ENCODE measurements at places on chromosomes 7 and 10.

GRCh38 chr10:94101894-94102293 is 108.2 kb downstream of the PLCE1 start:
- no peak for DNase-seq

GRCh38 chr7:38396852-38397251 is 123.4 kb upstream of the TARP start:
- DNase-seq: no peak

- peak; percentile 9 for DNase-seq
Measured at GRCh38 chr7:5237286-5237685, 45.5 kb upstream of the SLC29A4 start.

- DNase-seq: no peak
Measured at GRCh38 chr7:74320645-74321221, 31.5 kb downstream of the CLIP2 start.

DNA sequence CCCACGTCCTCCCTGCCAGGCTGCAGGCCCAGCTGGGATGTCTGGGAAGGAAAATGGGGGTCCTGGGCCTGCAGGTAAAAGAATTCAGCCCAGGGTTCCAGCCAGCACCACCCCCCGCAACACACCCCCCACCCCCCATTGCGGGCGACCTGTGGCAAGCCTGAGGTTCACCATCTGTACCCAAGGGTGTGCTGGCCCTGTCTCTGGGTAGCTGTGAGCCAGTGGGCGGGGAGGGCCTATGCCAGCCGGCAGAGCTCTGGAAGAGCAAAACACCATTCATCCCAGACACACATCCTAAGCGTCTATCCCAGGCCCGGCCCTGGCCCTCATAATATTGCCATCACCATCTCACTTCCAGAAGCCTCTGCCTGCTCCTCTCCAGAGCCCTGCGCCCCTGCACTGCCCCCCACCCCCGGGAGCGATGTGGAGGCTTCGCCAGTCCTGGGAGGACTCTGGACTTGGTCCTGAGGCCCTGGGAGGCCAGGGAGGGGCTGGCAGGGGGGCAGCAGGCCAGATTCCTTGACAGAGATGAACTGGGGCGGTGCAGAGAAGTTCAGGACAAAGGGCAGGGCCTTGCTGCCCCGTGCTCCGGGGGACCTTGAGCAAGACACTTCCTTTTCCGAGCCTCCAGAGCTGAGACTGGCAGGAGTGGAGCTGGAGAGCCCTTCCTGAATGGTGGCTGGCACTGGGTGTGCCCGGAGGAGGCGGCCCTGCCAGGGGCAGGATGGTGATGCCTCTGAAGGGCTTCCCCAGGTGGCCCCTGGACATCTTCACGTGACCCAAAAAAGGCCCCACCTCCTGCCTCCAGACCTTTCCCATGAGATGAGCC is 8.7 kb upstream of the TTYH3 start:
- no peak for DNase-seq

- DNase-seq: no peak
Measured at GRCh38 chr7:2737771-2738540, 50.0 kb downstream of the AMZ1 start.

- no peak for DNase-seq
Measured at GRCh38 chr10:98611436-98611835, 164.7 kb upstream of the HPS1 start.

- no peak for DNase-seq
Measured at GRCh38 chr10:87757685-87758084, 60.3 kb downstream of the ATAD1 start.

- no peak for DNase-seq
Measured at GRCh38 chr7:138834583-138834982, 36.6 kb upstream of the ATP6V0A4 start.

GRCh38 chr10:7634142-7634894 is 32.4 kb downstream of the ITIH5 start:
- DNase-seq: no peak

- DNase-seq: no peak
Measured at GRCh38 chr10:106454233-106454632, 710.3 kb downstream of the SORCS1 start.

- peak; percentile 48 for DNase-seq
Measured at GRCh38 chr7:105853931-105854419, 22.4 kb downstream of the ATXN7L1 start.

GRCh38 chr10:120162471-120162870 is 269.9 kb downstream of the SEC23IP start:
- DNase-seq: no peak

DNA sequence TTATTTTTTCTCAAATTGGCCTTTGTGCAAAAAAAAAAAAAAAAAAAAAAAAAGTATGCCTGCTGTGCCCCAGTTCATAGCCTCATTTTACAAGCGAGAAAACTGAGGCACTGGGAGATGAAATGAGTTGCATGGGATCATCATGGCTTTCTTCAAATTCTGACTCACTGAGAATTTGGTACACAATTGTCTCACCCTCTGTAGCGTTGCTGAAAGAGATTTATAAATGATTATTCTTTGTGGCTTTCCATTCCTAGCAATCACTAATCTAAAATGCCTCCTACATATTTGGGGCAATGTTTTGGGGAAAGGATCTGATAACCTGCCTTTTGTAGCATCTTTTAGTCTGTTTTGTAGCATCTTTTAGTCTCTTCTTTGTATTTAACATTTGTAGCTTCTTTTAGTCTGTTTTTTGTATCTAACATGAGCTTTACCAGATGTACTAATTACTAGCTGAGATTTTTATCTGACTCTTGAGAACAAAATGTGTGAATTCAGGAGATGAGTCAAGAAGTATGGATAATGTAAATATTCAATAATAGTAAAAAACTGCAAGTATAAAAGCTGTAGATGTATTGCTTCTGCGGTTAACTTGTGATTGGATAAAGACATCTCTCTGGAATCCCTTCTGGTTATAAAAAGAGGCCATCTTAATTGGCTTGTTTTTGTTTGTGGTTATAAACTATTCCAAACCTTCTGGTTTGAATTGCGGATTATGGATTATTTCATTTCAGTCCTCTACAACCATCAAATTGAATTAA is 161.4 kb downstream of the ARID5B start:
- peak; percentile 95 for DNase-seq

DNA sequence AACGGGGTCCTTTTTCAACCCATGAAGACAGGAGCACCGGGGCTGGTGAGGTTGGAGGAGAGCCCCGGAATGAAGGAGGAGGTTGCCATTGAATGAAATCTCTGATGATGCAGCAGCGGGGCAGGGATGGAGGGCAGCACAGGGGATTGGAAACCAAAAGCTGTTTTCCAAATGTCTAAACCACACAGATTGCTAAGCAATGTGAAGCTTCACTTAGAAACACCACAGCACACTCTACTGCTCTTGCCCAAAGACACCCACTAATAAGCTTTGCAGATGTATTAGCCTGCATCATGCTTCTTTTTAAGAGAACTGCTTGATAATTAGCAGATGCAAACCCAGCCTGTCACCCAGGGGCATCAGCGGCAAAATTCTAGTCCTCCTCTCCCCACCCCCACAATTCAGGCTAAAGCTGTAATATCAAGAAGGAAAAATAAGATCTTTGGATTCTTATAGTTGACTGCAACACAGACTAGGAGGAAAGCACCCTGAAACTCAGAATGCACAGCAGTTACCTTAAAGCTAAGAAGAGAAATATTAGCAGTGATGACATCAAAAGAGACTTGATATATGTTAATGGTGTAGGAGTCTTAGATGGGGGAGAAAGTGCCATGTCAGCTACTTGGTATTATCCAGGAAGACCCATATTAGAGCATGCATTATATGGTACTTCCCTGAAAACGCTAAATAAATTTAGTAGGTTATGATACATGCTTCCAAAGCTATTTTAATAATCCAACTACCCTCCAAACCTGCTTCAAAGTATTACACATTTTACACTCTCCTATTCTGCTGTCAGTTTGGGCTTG is 666.7 kb downstream of the KCNMA1 start:
- no peak for DNase-seq

DNA sequence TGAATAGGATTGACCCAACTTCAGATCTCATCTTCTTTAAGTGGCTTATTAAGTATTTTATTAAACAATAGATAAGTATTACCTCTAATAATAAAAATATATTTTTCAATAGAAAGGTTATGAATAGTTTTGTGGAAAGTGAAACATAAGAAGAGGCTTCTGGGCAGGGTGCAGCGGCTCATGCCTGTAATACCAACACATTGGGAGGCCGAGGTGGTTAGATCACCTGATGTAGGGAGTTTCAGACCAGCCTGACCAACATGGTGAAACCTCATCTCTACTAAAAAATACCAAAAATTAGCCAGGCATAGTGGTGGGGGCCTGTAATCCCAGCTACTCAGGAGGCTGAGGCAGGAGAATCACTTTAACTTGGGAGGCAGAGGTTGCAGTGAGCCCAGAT is 26.5 kb downstream of the GPR85 start:
- no peak for DNase-seq

GRCh38 chr7:111113263-111114017 is 22.5 kb downstream of the LRRN3 start:
- peak; percentile 49 for DNase-seq

DNA sequence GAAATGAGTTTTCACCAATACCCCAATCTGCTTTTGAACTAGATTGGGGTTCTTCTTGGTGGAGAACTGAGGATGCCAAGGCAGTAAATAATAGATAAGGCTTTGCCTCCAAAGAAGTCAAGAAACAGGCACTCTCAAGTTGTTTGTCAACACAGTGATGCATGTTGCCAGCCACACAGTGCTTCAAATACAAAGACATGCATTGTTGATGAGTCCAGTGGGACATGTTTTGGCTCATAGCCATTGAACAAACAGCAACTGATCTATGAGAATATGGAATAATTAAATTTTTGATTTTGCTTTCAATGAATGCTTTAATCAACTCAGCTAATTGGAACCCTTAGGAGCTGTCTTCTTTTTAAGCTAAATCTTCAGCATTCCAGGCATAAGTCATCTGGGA is 346.4 kb downstream of the THSD7A start:
- DNase-seq: no peak
